ENCODE measurements at places on chromosomes 3 and 15. TPM values are rescaled to one million over a fixed set of nuclear protein-coding genes. Genes with fewer than 3 reads are reported as not detected.

The LINS1 gene
- total RNA-seq: 6.1 TPM

The NUP210 gene
- total RNA-seq: not detected

The IQCF2 gene
- not detected for total RNA-seq

The SUCLG2 gene
- total RNA-seq: 43.9 TPM

The LRRC34 gene
- 4.6 TPM for total RNA-seq

The REC114 gene
- total RNA-seq: not detected

The RAD51 gene
- 1.7 TPM for total RNA-seq

The ADGRG7 gene
- not detected for total RNA-seq

The ZKSCAN7 gene
- total RNA-seq: 4.4 TPM

The LRRC2 gene
- 0.37 TPM for total RNA-seq

The EFHB gene
- total RNA-seq: 4.4 TPM

The FOXB1 gene
- total RNA-seq: not detected

The TRPC1 gene
- 12.5 TPM for total RNA-seq

The CPNE9 gene
- not detected for total RNA-seq

The LRRC31 gene
- not detected for total RNA-seq

The IL16 gene
- total RNA-seq: 6.4 TPM

The MYO1E gene
- 76.5 TPM for total RNA-seq

The UBE2E2 gene
- total RNA-seq: 108 TPM

The CCR3 gene
- total RNA-seq: not detected

The ALDH1A2 gene
- 34.0 TPM for total RNA-seq
